ENCODE measurements at places on chromosomes 16 and 17. TPM values are rescaled to one million over a fixed set of nuclear protein-coding genes. Genes with fewer than 3 reads are reported as not detected.

Gene GNPTG
- total RNA-seq = 85.8 TPM

Gene TMEM92
- not detected for total RNA-seq

Gene ZNF830
- total RNA-seq = 4.5 TPM

Gene MT1G
- total RNA-seq = not detected

Gene UMOD
- total RNA-seq = not detected

Gene KRTAP2-3
- 13.4 TPM for total RNA-seq

Gene ZDHHC1
- total RNA-seq = 9.6 TPM

Gene HSPB9
- total RNA-seq = not detected

Gene STH
- total RNA-seq = not detected

Gene BIRC5
- total RNA-seq = 30.9 TPM

Gene PRR29
- total RNA-seq = not detected

GRCh38 chr17:66945147-66945835, 19.2 kb upstream of the CACNG4 start:
- H3K4me1 ChIP-seq = peaks cover 19% of the 10 kb centered on the region
- no peak overlapping the region for H3K27ac ChIP-seq
- H3K36me3 ChIP-seq = no peaks in the 10 kb centered on the region
- DNase-seq = peak; percentile 40
- peaks cover 52% of the 10 kb centered on the region for H3K27me3 ChIP-seq
- H3K4me3 ChIP-seq = no peak overlapping the region

GRCh38 chr17:80385046-80385445, 29.9 kb upstream of the ENDOV start:
- H3K27me3 ChIP-seq = no peaks in the 10 kb centered on the region
- H3K27ac ChIP-seq = no peak overlapping the region
- H3K4me1 ChIP-seq = no peaks in the 10 kb centered on the region
- no peak overlapping the region for H3K4me3 ChIP-seq

DNA sequence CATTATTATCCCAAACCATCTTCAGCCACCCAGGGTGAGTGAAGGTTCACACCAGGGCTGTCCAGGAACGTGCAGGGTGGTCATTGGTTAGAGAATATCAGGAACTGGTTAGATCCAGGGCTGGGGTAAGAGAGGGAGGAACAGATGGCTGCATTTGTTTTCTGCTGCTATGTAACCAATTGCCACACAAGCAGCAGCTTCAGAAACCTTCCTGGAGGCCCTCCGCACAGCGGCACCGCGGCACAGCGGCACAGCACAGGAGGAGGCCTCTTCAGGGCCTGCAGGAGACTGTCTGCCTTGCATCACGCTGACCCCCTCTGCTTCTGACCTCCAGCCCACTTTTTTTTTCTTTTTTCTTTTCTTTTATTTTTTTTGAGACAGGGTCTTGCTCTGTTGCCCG, 86.1 kb downstream of the KCNJ12 start:
- no peak for DNase-seq
- no peaks in the 10 kb centered on the region for H3K36me3 ChIP-seq
- H3K27ac ChIP-seq = no peak overlapping the region
- H3K27me3 ChIP-seq = peaks cover 37% of the 10 kb centered on the region
- no peaks in the 10 kb centered on the region for H3K4me1 ChIP-seq

- H3K27me3 ChIP-seq = no peaks in the 10 kb centered on the region
- DNase-seq = no peak
- no peaks in the 10 kb centered on the region for H3K36me3 ChIP-seq
- H3K27ac ChIP-seq = no peak overlapping the region
- H3K4me1 ChIP-seq = no peaks in the 10 kb centered on the region
These were observed 66.2 kb upstream of the CACNG3 start for GRCh38 chr16:24189941-24190340.

- no peak for DNase-seq
- H3K4me3 ChIP-seq = no peak overlapping the region
- H3K4me1 ChIP-seq = peaks cover 3% of the 10 kb centered on the region
- no peak overlapping the region for H3K27ac ChIP-seq
- H3K36me3 ChIP-seq = no peaks in the 10 kb centered on the region
- 0 out of 2 replicates have a peak, but pooled peaks cover 9% of the 10 kb centered on the region for H3K27me3 ChIP-seq
These were observed 44.3 kb downstream of the RGS9 start for GRCh38 chr17:65181237-65182061.

DNA sequence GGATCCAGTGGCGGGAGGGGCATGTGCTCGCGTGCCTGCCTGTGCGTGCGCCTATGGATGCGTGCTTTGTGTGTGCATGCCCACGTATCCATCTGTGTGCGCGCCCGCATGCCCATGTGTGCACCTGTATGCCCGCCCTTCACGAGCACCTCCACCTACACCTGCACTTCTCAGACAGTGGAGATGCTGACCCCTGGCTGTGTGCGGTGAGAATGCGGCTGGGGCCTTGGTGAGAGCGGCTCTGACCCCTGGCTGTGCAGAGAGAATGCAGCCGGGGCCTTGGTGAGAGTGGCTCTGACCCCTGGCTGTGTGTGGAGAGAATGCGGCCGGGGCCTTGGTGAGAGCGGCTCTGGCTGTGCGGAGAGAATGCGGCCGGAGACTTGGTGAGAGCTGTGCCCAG, 33.9 kb downstream of the AXIN1 start:
- DNase-seq = no peak
- H3K27ac ChIP-seq = no peak overlapping the region
- no peaks in the 10 kb centered on the region for H3K36me3 ChIP-seq
- H3K4me1 ChIP-seq = no peaks in the 10 kb centered on the region

DNA sequence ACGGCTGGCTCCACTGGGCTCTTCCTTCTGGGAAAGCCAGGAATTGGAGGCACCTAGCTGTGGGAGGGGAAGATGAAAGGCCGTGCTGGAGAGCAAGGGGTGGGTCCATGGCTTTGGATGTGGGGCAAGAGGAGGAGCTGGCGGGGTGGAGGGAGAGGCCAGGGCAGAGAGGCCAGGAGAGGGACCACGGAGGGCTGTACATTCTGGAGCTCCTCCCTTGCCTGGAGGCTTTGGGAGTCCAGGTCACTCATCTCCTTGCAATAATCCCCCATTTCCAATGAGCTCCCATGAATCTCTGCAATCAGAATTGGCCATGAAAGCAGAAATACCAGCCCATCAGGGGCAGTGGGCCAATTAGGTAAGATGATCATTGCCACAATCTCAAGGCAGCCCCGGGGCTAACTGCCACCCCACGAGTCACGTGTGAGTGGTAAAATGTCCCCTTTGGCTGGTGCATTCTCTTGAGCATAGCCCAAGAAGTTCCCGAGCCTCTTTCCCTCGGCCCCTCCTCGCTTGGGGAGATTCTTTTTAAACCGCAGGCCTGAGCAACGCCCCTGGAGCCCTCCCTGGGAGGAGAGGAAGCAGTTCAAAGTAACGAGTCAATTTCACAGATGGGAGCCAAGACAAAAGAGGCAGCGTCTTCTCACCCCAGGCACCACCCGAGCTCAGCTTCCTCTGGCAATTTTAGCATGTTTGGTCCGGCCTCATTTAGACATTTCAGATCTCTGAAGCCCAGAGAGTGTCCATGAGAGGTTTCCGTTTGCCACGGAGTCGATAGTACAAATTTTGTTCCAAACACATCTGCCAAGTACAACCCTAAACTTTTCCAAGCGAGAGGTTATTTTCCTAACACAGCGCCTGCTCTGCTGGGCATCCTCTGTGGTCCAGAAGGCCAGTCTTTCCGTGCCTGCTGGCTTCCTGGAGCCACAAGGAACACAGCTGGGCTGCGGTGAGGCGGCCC, 13.4 kb downstream of the RTN4RL1 start:
- DNase-seq = peak; percentile 53
- no peaks in the 10 kb centered on the region for H3K36me3 ChIP-seq
- H3K4me3 ChIP-seq = no peak overlapping the region
- H3K27me3 ChIP-seq = no peaks in the 10 kb centered on the region
- peaks cover 7% of the 10 kb centered on the region for H3K4me1 ChIP-seq
- H3K27ac ChIP-seq = no peak overlapping the region

- peak; percentile 62 for DNase-seq
- H3K4me3 ChIP-seq = peak overlapping the region; percentile 40
- peaks cover 33% of the 10 kb centered on the region for H3K4me1 ChIP-seq
- H3K27ac ChIP-seq = peak overlapping the region; percentile 52
- no peaks in the 10 kb centered on the region for H3K36me3 ChIP-seq
These were observed 24.9 kb downstream of the HMOX2 start for GRCh38 chr16:4501071-4501478.

- no peak overlapping the region for H3K4me3 ChIP-seq
- no peaks in the 10 kb centered on the region for H3K4me1 ChIP-seq
- DNase-seq = no peak
- H3K36me3 ChIP-seq = no peaks in the 10 kb centered on the region
- H3K27me3 ChIP-seq = no peaks in the 10 kb centered on the region
These were observed 30.6 kb downstream of the CACNA1G start for GRCh38 chr17:50590946-50591737.

- no peaks in the 10 kb centered on the region for H3K4me1 ChIP-seq
- peak; percentile 65 for DNase-seq
- H3K36me3 ChIP-seq = no peaks in the 10 kb centered on the region
- H3K27ac ChIP-seq = no peak overlapping the region
These were observed 51.2 kb upstream of the DHX40 start for GRCh38 chr17:59513934-59514841.

- H3K4me3 ChIP-seq = no peak overlapping the region
- H3K4me1 ChIP-seq = peaks cover 10% of the 10 kb centered on the region
- peak; percentile 72 for DNase-seq
- no peak overlapping the region for H3K27ac ChIP-seq
- no peaks in the 10 kb centered on the region for H3K36me3 ChIP-seq
These were observed 473.2 kb upstream of the SALL1 start for GRCh38 chr16:51624080-51624775.

GRCh38 chr16:18829251-18829650, 27.9 kb upstream of the ARL6IP1 start:
- no peak overlapping the region for H3K4me3 ChIP-seq
- peaks cover 59% of the 10 kb centered on the region for H3K36me3 ChIP-seq
- H3K27me3 ChIP-seq = no peaks in the 10 kb centered on the region
- H3K4me1 ChIP-seq = no peaks in the 10 kb centered on the region
- no peak overlapping the region for H3K27ac ChIP-seq

DNA sequence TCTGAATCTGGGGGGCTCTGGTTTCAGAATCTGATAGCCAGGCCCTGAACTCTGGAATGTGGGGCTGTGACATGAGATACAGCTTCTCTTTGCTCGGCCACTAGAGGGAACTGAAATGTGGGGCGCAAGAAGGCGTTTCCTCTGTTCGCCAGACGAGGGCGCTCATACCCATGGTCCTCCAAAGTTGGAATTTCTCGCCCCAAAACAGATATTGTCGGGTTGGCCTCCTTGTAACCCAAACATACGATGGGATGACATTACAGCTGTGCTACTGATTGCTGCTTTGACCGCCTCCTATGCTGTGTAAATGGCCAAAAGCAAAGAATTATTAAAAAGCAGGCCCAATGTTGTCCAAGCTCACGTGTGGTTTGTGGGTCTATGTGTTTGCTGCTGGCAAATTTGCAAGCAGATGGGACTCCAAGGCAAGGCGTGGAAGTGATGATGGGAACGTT, 13.1 kb upstream of the MSI2 start:
- H3K27ac ChIP-seq = no peak overlapping the region
- peak; percentile 78 for DNase-seq
- no peaks in the 10 kb centered on the region for H3K36me3 ChIP-seq
- H3K4me1 ChIP-seq = no peaks in the 10 kb centered on the region

DNA sequence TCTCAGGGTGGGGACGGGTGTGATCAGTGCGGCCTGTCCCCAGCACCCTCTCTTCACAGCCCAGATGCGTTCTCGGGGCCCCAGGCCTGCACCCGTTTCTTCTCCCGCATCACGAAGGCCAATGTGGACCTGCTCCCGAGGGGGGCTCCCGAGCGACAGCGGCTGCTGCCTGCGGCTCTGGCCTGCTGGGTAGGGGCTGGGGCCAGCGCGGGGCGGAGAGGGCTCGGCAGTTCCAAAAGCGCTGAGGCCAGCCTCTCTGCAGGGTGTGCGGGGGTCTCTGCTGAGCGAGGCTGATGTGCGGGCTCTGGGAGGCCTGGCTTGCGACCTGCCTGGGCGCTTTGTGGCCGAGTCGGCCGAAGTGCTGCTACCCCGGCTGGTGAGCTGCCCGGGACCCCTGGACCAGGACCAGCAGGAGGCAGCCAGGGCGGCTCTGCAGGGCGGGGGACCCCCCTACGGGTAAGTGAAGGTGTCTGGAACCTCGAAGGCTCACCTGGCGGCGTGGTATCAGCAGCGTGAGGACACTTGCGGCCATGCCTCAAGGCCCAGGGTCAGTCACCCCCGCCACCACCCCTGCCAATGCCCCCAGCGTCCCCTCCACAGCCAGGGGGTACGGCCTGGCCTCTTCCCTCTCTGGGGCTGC, 4.4 kb downstream of the MSLN start:
- H3K27ac ChIP-seq = no peak overlapping the region
- DNase-seq = no peak
- no peaks in the 10 kb centered on the region for H3K4me1 ChIP-seq
- H3K27me3 ChIP-seq = no peaks in the 10 kb centered on the region

DNA sequence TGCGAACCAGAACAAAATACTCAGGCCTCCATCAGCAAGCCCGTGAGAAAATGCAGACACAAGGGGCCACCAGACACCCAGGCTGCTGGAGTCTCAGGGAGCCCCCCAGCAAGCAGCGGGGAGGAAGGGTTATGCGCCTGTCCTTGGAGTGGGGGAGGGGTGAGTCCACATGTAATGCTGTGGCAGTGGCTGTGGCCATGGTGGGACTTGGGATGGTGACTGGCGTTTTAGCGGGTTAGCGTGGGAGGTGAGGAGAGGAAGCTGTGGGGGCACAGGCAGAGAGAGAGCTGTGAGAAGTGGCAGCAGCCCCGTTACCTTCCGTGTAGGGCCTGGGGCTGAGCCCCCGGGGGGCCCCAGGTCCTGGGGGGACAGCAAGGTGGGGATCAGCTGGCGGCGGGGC, 58.3 kb downstream of the SRCIN1 start:
- DNase-seq = no peak
- H3K4me1 ChIP-seq = no peaks in the 10 kb centered on the region
- no peaks in the 10 kb centered on the region for H3K27me3 ChIP-seq
- H3K27ac ChIP-seq = no peak overlapping the region
- no peak overlapping the region for H3K4me3 ChIP-seq
- H3K36me3 ChIP-seq = no peaks in the 10 kb centered on the region

GRCh38 chr16:89046491-89046890, 47.2 kb upstream of the ACSF3 start:
- H3K4me1 ChIP-seq = no peaks in the 10 kb centered on the region
- no peak for DNase-seq
- H3K27ac ChIP-seq = no peak overlapping the region
- peaks cover 6% of the 10 kb centered on the region for H3K27me3 ChIP-seq

DNA sequence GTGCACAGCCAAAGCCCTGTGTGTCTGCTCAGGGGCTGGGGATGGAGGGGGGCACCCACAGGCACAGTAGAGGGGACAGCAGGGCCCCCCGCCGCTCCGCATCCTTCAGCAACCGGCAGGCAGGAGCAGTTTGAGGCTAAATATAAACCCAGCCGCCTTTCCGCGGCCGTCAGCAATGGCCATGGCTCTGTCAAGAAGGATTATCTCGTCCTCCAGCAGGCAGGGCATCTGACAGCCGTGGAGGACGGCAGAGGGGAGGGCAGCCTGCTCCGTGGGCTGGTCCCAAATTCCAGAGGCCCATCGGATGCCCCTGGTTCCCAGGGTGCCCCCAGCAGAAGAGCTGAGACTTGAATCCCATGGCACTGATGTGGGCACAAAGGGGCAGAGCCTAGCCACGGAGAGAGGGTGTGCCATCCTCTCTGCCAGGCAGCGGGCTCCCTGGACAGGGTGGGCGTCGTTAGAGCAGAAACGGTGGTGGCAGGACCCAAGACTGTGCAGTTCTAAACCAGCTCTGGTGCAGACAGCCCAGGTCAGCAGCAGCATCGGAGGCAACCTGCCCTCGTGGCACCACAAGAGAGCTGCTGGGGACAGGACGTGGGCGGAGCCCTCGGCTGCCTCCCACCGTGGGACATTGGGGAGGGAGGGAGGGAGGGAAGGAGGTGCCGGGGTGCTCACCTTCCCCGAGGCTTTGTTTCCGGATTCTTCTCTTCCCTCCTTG, 198.8 kb upstream of the CIBAR2 start:
- H3K27me3 ChIP-seq = no peaks in the 10 kb centered on the region
- DNase-seq = no peak
- H3K27ac ChIP-seq = no peak overlapping the region

Data from GM23248 (cell line).